Hair follicle dermal papilla cell (primary cell): ENCODE measurements at places on chromosomes 16 and 17. TPM values are rescaled to one million over a fixed set of nuclear protein-coding genes. Genes with fewer than 3 reads are reported as not detected.

MC1R gene
- 9.6 and 12.3 TPM in 2 replicates for total RNA-seq

WDR59 gene
- total RNA-seq, result 14.9 and 26.3 TPM in 2 replicates

PRRT2 gene
- total RNA-seq, result 5.2 and 6.5 TPM in 2 replicates

POLR3K gene
- 0.97 and 1.1 TPM in 2 replicates for total RNA-seq

NFATC2IP gene
- total RNA-seq, result 14.3 and 17.0 TPM in 2 replicates

CTRB2 gene
- not detected in 2 replicates for total RNA-seq

RNF112 gene
- total RNA-seq, result 4.0 and 9.1 TPM in 2 replicates
